ENCODE measurements at places on chromosomes 16 and 17.

DNA sequence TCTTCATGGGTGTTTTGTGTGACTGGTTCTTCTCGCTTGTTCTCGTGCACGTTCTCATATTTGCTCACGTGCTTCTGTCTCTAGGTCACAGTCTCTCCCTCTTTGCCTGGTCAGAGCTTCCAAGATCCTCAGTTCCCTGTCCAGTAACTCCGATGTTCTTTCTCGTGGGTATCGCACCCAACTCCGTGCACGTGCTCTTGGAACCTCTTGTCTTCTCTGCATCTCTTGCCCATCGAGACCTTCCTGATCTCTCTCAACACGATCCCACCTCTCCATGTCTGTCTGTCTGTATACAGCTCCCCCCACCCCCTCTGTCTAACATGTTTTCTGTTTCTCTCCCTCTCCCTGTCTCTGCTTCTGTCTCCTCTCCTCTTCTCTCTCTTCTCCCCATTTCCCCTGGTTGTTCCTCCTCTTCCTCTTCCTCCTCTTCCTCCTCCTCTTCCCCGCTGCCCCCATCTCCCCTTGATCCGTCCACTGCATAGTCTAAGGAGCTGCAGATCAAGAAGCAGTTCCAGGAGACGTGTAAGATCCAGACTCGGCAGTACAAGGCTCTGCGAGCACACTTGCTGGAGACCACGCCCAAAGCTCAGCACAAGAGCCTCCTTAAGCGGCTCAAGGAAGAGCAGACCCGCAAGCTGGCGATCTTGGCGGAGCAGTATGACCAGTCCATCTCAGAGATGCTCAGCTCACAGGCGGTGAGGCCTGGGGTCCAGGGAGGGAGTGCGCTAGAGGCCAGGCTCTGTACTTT lies 6.1 kb downstream of the HIRIP3 start:
- DNase-seq, result no peak

GRCh38 chr16:11169641-11170040 lies 86.4 kb downstream of the SOCS1 start:
- DNase-seq, result no peak

- DNase-seq, result no peak
Observed at GRCh38 chr17:28910534-28910933, 7.7 kb upstream of the DHRS13 start.

DNA sequence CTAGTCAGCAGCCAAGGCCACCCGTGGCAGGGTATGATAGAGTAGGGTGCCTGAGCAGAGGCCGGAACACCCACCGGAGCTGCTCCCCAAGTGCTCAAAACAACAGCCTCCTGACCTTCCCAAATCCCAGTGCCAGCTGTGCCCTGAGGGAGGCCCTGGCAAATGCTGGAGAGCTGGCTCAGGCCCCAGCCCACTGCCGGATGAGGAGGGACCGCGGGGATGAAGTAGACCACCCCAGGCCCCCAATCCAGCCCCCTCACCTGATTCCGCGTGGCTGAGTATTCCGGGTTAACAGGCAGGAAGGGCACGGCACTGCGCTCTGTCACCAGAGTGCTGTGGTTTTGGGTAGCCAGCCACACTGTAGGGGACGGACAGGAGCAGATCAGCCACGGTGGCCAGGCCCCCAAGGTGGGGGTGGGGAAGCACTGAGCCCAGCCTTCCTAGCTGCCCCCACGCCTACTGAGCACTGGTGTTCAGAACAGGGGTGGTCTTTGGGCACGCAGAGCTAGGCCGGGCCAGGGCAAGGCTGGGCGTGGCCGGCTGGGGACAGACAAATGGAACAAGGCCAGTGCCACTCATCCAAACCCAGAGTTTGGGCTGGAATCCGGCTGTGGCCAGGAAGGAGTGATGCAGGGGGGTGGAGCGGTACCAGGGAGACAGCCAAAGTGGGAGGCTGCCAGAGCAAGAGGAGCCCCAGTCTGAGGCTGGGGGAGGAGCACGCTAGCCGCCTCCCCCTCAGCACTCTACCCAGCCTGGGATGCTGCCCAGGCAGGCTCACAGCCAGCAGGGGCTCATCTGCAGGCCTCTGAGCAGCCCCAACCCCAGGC lies 9.1 kb downstream of the TP53I13 start:
- DNase-seq, result no peak

DNA sequence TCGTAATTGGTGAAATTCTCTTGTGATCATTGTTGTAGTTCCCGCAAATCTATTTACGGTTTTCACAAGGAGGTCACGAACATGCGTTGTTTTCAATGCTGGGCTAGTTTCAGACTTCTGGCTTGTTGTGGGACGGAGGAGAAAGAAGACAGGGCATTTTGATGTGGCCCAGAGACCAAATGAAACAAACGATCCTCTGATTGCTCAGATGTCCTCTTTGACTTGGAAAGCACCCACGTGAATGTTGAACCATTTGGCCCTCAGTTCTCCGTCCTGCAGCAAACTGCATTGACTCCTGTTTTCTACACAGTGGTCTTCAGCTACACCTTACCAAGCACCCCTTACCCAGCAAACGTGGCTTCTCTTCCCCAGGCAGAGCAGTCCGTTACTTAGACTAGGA lies 391.0 kb downstream of the WWOX start:
- no peak for DNase-seq

GRCh38 chr16:77306075-77306474 lies 106.9 kb downstream of the SYCE1L start:
- DNase-seq, result no peak

GRCh38 chr17:59331929-59332748 lies 684 bp downstream of the YPEL2 start:
- peak; percentile 51 for DNase-seq

DNA sequence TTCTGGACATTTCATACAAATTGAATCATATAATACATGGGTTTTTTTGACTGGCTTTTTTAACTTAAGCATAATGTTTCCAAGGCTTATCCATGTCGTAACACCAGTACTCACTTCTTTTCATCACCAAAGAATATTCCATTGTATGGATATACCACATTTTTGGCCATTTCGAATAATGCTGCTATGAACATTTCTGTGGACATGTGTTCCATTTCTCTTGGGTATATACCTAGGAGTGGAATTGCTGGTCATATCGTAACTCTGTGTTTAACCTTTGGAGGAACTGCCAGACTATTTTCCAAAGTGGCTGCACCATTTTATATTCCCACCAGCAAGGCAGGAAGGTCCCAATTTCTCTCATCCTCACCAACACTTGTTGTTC lies 46.0 kb upstream of the WSB1 start:
- DNase-seq, result no peak

- no peak for DNase-seq
Observed at GRCh38 chr16:842711-843560, 42.4 kb upstream of the GNG13 start.

DNA sequence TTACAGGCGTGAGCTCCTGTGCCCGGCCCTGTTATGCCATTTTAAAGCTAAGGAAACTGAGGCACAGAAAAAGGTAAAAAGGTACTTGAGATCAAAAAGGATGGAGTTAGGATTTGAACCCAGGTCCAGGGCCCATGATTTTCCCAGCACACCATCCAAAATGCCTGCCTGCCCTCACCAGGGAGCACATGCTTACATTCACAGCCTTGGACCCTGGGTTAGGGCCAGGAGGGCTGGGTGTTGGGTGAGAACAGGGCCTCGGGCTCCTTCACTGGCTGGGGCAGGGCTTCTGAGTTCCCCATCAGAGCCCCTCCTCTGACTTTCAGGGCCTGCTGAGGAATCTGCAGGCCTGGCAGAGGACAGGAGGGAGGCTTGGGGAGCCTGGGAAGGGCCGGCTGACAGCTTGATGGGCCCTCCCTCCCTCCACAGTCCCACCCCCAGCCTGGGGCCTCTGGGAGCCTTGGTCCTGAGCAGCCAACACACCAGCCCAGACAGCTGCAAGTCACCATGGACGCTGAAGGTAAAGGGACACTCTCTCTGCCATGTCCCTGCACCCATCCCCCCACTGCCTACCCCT lies at the start of gene QPRT:
Gene QPRT (plus strand): TSS at position 490 of the 577 bp plus-strand sequence. CDS start 18 bp downstream, at position 508.
- DNase-seq, result no peak

DNA sequence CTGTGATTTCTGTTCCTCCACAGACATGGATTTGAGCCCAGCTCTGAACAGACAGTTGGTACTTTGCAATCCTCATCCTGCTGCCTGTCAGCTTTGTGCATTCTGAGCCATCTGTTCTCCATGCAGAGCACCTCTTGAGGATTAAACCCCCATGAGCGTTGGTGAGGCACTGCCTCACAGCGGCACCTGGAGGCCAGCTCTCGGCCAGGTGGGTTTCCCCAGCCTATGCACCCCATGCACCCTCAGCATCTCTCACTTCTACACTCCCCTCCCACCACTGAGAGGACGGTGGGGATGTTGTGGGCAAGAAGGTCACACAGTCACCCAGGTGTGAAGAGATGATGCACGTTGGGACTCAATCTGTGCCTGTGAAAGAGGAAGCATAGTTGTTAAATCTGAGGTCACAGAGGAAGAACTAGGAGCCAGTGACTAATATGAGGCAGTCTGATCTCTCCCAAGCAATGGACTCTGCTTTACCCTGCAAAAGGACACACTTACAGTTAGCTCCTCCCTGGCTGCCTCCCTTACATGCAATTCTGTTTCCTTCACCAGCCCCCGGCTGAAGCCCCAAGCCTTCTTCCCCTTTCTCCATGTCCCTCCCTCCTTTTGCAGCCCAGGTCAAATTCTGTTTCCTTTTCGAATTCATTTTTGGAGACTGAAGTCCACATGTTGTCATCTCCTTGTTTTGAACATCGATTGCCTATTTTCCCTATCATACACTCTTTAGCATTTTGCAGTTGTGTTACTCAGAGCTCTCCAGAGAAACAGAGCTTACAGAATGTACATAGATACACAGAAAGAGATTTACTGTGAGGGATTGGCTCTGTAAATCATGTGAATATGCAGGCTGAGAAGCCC lies 58.5 kb downstream of the HS3ST3B1 start:
- DNase-seq, result peak; percentile 83

DNA sequence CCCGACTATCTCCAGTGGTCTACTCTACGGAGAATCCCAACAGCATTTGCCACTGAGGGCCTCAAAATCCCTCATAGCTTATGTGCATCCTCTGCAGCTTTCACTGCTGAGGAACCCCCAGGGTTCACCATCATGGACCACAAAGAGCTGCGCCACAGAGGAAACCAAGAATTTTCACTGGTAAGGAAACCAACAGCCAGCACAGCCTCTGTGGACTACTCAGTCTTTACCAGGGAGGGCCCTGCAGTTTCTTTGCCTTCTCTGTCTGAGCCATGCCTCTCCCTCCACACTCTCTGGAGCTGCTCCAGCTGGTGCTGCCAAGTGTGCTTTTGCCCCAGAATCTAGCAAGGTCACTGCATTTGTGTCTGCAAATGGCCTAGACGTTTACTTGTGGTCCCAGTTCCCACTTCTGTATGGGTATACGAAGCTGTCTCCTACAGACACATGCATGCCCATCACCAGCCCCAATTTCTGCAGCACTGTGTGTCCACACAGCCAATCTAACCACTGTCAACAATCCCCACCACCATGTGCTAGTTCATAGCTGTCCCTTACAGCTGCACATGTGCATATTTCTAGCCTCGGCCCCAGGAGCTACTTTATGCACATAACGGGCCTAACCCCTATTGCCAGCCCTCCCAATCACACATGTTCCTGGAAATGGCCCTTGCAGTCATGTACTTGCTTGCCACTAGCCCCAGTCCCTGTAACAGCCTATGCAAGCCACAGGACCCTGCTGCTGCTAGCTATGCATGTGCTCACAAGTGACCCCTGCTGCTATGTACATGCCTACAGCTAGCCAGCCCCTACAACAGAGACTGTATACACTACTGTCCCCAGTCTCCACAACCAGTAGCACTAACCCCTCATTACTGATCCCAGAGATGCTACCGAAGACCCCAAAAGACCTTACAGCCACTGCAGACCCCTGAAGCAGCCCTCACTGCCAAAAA lies 1437.4 kb downstream of the CDH11 start:
- DNase-seq, result peak; percentile 46

GRCh38 chr17:66445229-66445628 lies 142.8 kb downstream of the PRKCA start:
- no peak for DNase-seq

GRCh38 chr17:80649672-80650330 lies 105.2 kb downstream of the RPTOR start:
- peak; percentile 53 for DNase-seq

GRCh38 chr17:78826836-78827509 lies 13.6 kb downstream of the USP36 start:
- DNase-seq, result no peak

DNA sequence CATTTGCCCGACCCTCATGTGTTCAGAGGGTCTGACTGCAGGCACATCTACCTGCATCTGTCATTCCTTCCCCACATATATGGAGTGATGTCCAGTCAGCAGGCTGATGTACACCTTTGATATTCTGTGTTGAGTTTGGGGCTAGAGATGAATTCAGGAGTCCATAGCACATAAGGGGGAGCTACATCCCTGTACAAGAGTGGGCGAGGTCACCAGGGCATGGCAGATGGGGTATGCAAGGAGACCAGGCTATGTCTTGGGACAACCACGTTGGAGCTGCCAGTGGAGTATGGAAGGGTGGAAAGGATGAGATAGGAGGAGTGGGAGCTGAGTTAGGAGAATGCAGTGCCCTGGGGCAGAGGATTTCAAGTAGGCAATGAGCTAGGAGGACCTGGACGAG lies 15.0 kb downstream of the SMPD3 start:
- no peak for DNase-seq

DNA sequence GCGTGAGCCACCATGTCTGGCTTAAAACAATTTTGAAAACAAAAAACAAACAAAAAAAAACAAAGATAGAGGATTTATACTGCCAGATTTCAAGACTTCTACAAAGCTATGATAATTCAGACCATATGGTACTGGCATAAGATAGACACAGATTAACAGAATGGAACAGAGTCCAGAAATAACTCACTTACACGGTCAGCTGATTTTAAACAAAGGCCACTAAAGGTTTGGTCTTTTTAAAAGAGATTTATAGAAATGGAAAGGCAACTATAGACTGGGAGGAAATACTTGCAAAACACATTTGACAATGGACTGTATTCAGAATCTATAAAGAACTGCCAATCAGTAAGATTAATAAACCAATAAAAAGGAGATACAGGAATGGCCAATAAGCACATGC lies 48.6 kb upstream of the MNT start:
- no peak for DNase-seq

DNA sequence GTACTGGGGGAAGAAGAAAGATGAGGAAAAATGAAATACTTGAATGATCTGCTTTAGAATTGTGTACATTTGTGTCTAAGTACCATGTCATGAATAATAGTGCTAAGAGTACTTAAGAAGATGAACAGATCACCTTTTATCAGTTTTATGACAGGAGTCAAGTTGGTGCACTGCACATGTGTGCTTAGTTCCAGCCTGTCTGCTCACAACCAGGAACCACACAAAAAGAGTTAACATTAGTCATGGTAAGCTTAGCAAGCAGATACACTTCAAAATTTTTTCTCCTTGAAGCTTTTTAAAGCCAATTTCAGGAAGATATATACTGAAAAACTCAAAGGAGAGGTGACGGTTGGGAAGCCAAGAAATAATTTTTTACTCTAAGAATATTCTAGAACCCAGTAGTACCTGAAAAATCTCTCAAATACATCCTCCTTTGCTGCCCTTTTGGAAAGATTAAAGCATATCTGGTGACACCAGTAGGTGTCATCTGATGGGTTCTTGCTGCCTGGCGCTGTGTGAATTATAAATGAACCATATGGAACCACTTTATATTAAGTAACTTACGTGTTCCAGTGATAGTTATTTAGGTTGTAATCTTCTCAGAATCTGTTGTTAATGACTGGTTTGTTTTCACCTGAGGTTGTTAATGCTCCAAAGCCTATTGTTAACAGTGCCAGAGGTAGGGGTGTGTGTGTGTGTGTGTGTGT lies 93.4 kb downstream of the MSI2 start:
- DNase-seq, result no peak

- no peak for DNase-seq
Observed at GRCh38 chr16:10964891-10965326, 20.5 kb downstream of the CLEC16A start.

Measured in Karpas-422 (cell line).